ENCODE measurements at places on chromosomes 2 and 18. TPM values are rescaled to one million over a fixed set of nuclear protein-coding genes. Genes with fewer than 3 reads are reported as not detected.

DNA sequence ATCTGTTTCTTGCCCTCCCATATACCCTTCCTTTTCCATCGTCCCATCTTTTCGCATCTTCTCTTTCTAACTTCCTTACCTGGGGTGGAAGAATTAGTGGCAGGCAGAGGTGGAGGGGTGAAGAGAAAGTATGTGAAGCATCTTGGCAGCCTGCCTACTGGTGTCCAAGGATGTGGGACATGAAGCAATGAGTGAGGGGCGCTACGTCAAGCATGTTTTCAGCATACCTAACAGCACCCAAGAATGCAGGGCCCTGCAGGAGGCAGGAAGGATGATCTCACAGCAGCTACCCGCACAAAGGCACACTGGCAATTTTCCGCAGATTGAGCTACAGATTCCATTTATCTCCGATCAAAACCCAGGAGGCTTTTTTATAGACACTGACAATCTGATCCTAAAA, 42.2 kb downstream of the METTL4 start:
- no peak for DNase-seq

Gene ST8SIA5
- not detected for total RNA-seq

DNA sequence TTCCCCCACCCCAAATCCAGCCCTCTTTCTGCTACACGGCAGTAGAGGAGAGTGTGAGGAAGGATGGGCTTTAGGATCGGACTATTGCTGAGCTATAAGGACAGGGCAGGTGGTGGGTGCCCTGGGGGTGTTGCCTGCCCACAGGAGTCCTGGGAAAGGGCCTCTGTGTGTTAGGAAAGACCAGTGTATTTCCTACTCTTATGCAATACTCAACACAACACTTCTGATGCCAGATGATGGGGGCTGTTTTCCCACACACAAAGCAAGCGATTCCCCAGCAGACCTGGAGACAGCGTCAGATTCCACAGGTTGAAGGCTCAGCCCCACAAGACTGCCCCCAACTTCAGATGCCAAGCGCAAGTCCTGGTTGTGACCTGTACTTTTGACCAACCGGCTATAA, 91.0 kb upstream of the LCLAT1 start:
- DNase-seq, result no peak

GRCh38 chr2:150438654-150439053, 48.8 kb downstream of the RND3 start:
- no peak for DNase-seq

DNA sequence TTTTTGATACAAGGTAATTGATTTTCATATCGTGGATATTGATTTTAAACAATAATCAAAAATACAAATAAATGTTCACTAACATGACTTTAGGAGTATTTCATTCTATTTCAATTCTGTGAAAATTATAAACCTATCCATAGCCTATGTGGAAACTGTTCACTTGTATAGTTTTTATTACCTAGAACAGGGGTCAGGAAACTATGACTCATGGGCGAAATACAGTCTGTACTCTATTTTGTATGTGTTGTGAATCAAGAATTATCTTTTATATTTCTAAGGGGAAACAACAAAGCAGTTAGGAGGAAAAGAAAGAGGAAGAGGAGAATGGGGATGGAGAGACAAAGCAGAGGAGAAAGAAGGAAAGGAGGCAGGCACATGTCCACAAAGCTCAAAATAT, 181.7 kb upstream of the VRK2 start:
- DNase-seq, result no peak

DNA sequence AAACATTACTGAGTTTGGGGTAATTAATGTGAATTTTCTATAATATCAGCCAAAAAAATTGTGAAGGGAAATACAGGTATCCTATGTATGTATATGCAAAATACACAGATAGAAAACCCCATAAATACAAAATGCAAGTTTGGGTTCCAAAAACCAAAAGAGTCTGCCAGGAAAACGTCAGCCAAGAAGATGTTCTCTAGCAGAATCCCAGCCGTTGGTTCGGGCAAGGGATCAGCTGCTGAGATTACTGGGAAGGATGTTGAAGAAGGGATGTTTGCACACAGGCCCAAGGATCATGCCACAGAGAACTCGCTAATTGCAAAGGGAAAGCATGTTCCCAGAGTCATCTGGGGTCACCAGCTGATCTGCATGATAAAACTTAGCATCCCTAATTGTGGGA, 9.5 kb upstream of the ANO7 start:
- DNase-seq, result no peak

Gene PPP1R1C
- not detected for total RNA-seq

- no peak for DNase-seq
These were observed 18.4 kb upstream of the CAB39 start for GRCh38 chr2:230694241-230694640.

- DNase-seq, result no peak
These were observed 44.7 kb downstream of the SOX11 start for GRCh38 chr2:5736886-5737285.

Gene TDRD15
- 0.05 TPM for total RNA-seq

- no peak for DNase-seq
These were observed 41.4 kb downstream of the THUMPD2 start for GRCh38 chr2:39737661-39738060.

Gene PARD6G
- 0.33 TPM for total RNA-seq

- DNase-seq, result no peak
These were observed 37.6 kb downstream of the SLC14A1 start for GRCh38 chr18:45761512-45762114.

GRCh38 chr2:2877427-2877826, 500.2 kb downstream of the EIPR1 start:
- DNase-seq, result no peak

Gene SLC4A5
- total RNA-seq, result 2.5 TPM

DNA sequence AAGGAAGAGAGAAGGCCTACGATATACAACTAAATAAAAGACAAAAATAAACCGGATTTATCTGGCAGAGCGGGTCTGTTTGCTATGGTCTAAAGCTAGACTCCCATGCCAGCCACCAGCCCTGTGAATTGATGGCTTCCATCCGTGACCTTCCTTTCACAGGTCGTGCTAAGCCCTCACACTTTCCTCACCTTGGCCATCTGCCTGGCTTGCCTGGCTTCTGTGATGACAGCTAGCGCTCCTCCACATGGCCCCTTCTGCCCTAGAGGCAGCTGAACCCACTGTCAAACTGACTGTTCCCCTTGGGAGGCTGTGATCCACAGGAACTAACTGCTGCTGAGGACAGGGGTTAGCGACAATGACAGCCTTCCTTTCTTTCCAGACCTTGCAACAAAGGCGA, 32.5 kb downstream of the GAREM1 start:
- no peak for DNase-seq

Gene GRP
- total RNA-seq, result not detected

Gene LOXHD1
- total RNA-seq, result not detected

Gene MC4R
- total RNA-seq, result not detected

Gene NEUROD1
- total RNA-seq, result not detected

DNA sequence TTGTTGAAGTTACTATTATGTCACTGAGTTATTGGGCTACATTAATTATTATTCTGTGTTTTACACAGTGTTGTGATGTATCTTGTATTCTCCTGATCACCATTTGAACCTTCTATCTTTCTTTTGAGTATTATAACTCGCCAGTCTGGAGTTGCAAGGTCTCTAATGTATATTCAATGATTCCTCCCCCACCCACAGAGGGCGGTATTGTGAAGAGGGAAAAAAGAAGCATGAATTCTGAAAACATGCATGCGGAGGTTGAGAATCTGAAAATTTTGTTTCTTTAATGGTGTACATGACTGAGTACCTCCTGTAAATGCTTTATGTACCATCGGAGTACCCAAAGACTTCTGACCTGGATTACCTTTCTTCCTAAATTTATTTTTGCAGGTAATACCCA, 266.6 kb downstream of the NR4A2 start:
- no peak for DNase-seq

DNA sequence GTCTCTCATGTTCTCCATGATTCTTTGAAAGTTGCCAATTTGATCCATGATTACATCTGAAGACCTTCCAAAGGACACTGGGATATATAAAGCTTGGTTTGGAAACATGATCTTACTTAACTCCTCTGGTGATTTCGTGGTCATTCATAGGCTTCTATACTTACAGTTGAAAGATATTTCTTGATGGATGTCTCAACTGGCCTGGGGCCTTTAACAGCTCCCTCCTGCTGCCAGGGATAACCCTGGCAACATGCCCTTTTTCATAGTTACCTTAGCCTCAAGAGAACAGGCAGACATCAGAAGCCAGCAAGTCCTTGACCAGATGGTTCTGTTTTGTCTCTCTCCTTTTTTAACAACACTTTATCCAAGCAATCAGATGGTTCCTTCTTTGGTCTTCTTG, 23.5 kb upstream of the MFF start:
- no peak for DNase-seq

- no peak for DNase-seq
These were observed 232.6 kb upstream of the PXDN start for GRCh38 chr2:1976728-1977416.

DNA sequence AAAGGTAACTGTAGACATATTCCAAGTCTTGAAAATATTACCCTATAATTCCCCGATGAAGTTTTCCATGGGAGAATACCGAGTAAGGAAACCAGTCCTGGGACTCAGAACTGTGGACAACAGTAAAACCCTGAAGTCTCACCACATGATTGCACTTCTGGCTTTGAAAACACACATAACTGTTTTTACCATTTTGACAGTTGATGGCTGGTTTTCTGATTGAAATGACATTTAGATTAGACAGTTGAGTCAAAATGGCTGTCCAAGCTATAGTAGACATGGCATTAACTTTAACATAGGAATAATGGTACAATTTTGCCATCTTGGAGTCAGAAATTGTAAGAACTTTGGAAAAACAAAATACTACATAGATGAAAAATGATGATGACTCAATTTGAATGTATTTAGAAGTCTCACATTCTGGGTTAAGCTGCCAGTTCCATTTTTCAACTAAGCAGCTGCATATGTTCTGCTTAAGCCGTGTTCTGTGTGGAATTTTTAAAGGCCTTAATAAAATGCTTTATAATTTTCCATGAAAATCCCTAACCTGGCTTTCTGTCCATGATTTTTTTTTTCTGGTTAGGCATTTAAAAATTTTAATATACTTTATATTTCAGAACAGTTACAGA, 38.3 kb upstream of the WIPF1 start:
- DNase-seq, result no peak

DNA sequence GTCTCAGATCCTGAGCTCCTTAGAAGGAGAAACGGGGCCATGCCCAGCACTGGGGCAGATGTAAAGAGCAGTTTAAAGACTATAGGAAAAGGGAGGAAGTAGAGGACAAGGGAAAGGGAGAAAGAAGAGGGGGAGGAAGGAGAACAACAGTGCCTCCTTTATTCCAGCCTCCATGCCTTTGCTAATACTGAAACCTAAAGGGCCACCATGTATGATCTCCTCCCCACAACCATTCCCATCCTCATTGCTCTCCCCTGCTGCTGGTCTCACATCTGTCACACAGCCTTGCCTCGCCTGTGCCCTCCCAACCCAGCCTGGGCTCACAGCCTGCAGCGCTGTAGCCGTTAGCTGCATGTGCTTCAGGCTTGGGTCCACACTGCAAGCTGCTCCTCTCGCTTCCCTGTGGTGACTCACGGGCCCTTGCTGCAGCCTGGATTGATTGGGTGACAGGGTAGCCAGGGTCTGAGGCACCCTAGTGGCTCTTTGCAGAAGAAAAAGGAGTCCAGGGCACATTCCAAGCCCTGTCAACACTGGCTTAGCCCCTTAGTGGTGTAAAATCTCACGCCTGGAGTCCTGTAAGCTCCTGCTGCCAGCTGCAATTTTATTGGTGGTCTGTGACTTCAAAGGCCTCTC, 281.9 kb downstream of the SRBD1 start:
- DNase-seq, result no peak

Gene FOXI3
- not detected for total RNA-seq

Gene SULT1C2
- total RNA-seq, result not detected

GRCh38 chr2:231276987-231277386, 78.6 kb downstream of the ARMC9 start:
- DNase-seq, result no peak

- DNase-seq, result peak; percentile 57
These were observed 125.4 kb downstream of the CTIF start for GRCh38 chr18:48663931-48664847.

GRCh38 chr2:112794131-112794733, 9.9 kb upstream of the IL1A start:
- DNase-seq, result peak; percentile 79

GRCh38 chr2:154580767-154581166, 117.7 kb upstream of the KCNJ3 start:
- no peak for DNase-seq

Gene OTX1
- total RNA-seq, result 0.08 TPM

Gene PRKAG3
- total RNA-seq, result not detected

Measured in activated CD4-positive, alpha-beta memory T cell treated with anti-CD3 and anti-CD28 coated beads, Interleukin-2, amount 10 ng/mL, durations not matched to agents 7 days and 5 days (primary cell).